Cardiac fibroblast (primary cell): ENCODE measurements at places on chromosomes 11 and 22.
A peak's percentile ranks its signal among the peaks of the same experiment; 100 is the strongest.

DNA sequence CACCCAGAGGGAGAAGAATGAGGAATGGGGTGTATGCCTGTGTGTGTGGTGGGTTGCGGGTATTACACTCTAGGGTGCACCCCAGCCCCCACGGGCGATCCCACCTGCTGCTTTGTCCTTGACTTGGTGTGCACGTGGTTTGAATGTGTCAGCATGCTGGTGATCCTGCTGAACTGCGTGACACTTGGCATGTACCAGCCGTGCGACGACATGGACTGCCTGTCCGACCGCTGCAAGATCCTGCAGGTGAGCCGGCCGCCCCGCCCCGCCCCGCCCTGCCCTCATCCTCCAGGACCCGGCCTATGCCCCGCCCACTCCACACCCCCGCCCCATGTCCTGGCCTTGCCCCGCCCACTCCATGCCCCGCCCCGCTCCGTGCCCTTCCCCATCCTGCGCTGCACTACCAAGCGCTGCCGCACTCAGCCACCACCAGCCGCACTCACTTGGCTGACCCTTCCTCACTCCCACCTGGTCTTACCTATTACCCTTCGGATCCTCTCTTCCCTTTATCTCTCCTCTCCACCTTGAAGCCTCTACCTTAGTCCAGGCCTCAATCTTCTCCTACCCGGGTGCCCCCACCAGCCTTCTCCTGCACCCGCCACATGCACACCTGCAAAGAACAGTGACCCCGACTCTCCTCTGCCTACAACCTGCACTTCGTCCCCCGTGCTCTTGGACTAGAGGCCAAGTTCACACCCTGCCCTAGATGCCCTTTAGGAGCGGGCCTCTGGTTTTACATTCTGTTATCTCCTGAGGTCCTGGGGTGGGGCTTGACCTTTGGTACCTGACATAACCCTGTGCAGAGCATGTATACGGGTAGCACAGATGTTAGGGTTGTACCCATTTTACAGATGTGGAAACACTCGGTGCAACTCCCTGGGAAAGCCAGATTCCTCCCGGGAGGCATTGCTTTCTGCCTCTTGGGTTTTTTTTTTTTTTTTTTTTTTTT is 27.7 kb downstream of the CACNA1I start:
- DNase-seq = no peak

DNA sequence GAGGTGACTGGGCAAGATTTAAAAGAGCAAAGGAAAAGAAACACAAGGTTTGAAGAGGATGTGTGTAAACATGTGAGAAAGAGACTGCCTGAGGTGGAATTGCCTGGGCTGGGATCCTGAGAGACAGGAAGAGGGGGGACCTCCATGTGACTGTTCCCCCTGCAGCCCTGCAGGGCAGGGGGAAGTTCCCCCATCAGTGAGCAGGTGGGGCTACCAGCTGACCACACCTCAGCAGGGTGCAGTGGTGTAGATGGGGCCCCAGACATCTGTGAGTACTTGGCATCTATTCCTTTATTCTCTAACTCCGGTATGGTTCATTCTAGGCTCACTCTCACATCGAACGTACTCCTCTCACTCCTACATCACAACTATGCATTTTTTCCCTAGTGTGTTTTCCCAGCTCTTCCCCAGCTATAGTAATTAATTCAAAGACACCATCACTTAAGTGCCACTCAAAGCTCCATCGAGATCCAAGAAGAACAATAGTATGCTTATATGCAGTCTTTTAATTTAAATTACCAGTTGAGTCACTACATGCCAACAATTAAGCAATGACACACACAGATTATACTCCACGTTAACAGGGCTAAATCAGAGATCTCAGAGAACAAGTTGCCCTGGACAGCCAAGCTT is 42.7 kb downstream of the LGR4 start:
- DNase-seq = no peak

- no peak for DNase-seq
Measured at GRCh38 chr11:23668324-23668723, 808.0 kb upstream of the CCDC179 start.

DNA sequence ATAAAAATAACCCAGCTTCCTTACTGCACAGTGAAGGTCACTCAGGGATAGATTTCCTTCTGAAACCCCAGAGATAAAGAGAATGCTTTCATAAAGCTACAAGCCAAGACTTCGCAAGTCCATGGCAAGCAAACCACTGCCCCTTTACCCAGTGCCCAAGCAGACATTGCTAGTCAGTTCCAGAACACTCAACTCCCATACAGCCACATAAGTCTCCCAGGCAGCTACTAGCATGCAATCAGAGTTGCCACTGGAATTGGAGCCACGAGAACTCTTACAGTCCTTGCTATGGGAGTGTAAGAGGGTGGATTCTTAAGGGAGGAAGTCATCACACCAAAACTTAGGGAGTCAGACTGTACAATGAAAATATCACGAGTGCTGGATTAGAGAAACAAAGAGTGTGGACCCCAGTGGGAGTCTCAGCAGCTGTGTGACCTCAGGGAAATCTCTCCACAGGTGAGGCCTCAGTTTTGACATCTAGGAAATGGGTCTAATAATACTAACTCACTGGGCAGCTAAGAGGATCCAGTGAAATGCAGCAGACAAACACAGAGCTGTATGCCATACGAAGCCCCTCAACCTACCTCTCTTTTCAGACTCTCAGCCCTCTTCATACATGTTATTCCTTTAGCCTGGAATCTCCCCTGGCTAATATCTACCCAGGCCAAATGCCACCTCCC is 526.6 kb downstream of the MN1 start:
- peak; percentile 63 for DNase-seq

- no peak for DNase-seq
Measured at GRCh38 chr11:121328176-121328966, 35.8 kb downstream of the SC5D start.

GRCh38 chr11:36008584-36008983 is 64.7 kb downstream of the LDLRAD3 start:
- DNase-seq = peak; percentile 49

DNA sequence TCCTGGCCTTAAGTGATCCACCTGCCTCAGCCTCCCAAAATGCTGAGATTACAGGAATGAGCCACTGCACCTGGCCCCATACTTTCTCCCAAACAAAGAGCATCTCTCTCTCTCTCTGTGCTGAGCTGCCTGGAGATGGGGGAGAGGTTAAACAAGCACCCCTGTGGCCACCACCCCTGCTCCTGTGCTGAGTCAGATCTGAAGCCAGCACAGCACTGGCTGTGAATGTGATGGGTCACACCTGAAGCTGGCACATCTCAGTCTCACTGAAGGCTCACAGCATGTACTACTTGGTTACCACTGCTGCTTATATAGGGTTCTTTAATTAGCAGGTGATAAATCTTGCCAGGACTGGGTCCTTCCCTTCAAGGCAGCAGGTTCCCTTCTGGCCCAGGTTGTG is 10.8 kb upstream of the WEE1 start:
- no peak for DNase-seq

GRCh38 chr11:22976146-22976545 is 115.9 kb upstream of the CCDC179 start:
- DNase-seq = peak; percentile 80

DNA sequence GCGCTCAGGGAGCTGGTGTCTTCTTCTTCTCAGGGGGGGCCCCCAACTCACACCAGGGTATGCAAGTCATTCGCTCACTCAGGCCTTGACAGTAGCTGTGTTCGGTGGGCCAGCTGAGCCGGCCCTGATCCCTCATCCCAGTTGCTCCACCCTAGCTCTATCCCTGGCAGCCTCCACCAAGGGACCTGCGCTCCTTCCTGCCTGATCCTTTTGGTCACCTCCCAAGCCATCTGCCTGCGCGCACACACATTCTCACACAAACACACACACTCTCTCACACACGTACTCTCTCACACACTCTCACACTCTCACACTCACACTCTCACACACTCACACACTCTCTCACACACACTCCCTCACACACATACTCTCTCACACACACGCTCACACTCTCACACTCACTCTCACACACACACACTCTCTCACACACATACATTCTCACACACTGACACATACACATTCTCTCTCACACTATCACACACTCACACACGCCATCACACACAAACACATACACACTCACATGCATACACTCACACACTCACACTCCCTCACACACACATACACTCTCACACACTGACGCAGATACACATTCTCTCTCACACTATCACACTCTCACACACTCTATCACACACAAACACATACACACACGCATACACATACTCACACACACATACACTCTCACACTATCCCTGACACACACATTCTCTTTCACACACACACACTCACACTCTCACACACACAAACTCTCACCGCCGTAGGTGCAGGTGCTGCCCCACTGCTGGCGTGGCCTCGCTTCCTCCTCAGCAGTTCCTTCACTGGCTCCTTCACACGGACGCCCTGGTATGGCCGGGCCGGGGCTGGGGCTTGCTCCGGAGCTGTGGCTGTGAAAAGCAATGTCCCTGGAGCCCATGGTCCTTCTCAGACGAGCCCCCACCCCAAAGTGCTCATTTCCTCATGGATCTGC is 20.8 kb downstream of the POU2AF1 start:
- DNase-seq = no peak
